ENCODE measurements at places on chromosomes 2 and 18. TPM values are rescaled to one million over a fixed set of nuclear protein-coding genes. Genes with fewer than 3 reads are reported as not detected.

CLEC4F gene
- polyA plus RNA-seq = not detected

C2orf80 gene
- 3.3 TPM for polyA plus RNA-seq

CFAP221 gene
- 1.1 TPM for polyA plus RNA-seq

CD28 gene
- polyA plus RNA-seq = 0.15 TPM

CROCC2 gene
- polyA plus RNA-seq = not detected

NCKAP5 gene
- polyA plus RNA-seq = 1.1 TPM

SERPINB8 gene
- polyA plus RNA-seq = 3.4 TPM

C1QL2 gene
- 5.2 TPM for polyA plus RNA-seq

RAPH1 gene
- polyA plus RNA-seq = 7.3 TPM

KCNG2 gene
- 0.20 TPM for polyA plus RNA-seq

TCF23 gene
- polyA plus RNA-seq = not detected

CHST10 gene
- 15.6 TPM for polyA plus RNA-seq

CAVIN2 gene
- 7.8 TPM for polyA plus RNA-seq

LRATD1 gene
- 16.4 TPM for polyA plus RNA-seq

ALPG gene
- not detected for polyA plus RNA-seq

GPC1 gene
- 52.7 TPM for polyA plus RNA-seq

KRTCAP3 gene
- polyA plus RNA-seq = 14.7 TPM

ONECUT2 gene
- polyA plus RNA-seq = 2.1 TPM

CCDC85A gene
- 4.0 TPM for polyA plus RNA-seq
